ENCODE measurements at places on chromosomes 13 and 19. TPM values are rescaled to one million over a fixed set of nuclear protein-coding genes. Genes with fewer than 3 reads are reported as not detected.

DNA sequence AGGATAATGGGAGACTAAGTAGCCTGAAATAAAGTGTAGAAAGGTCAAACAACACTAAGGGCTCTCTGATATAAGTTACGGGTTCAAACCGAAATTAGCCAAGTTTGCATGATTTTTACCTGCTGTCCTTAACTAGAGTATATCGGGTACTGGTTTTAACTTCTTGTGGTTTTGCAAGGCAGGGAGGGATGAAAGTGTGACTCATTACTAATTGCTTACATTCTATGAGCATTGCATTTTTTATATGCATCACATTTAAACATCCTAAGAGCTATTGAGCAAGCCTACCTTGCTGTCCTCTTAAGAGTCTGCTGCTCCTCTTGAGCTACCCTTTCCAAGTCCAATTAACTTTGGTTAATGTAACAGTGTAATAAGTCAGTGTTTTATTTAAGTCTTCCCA is 415.4 kb downstream of the SLITRK5 start:
- H3K4me3 ChIP-seq: no peak overlapping the region
- H3K36me3 ChIP-seq: no peaks in the 10 kb centered on the region
- DNase-seq: no peak

DNA sequence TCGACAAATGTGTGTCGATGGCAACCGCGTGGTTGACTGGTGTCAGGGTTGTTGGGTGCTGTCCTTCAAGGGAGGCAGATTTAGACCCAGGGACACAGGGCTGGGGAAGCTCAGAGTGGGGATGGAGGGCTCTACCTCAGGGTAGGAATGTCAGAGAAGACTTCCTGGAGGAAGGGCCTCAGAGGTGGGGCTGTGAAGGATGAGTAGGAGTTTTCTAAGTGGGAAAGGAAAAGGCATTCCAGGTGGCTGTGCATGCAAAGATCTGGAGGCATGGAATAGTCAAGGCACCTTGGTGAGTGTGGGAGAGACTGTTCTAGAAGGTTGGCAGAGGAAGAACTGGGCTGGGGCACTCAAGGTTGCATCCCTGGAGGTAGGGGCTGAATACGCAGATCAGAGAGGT is 2.0 kb downstream of the NRTN start:
- H3K27ac ChIP-seq: peak overlapping the region; percentile 1
- peak overlapping the region; percentile 65 for H3K4me3 ChIP-seq
- H3K36me3 ChIP-seq: no peaks in the 10 kb centered on the region
- DNase-seq: no peak
- H3K4me1 ChIP-seq: peaks cover 14% of the 10 kb centered on the region

DNA sequence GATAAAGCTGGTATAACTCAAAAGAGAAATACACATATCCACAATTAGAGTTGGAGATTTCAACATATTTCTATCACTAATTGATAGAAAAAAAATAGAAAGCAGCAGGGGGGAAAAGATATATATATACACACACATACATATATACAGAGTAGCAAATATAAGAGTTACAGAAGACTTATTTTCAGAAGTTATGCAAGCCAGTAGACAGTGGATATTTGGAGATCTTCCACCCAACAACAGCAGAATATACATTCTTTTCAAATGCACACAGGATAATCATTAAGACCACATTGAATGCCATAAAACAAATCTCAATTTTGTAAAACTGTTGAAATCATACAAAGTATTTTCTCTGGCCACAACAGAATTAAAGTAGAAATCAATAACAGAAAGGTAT is 192.8 kb downstream of the LACC1 start:
- peaks cover 11% of the 10 kb centered on the region for H3K4me1 ChIP-seq
- no peaks in the 10 kb centered on the region for H3K27me3 ChIP-seq
- DNase-seq: no peak
- no peak overlapping the region for H3K27ac ChIP-seq
- peaks cover 4% of the 10 kb centered on the region for H3K36me3 ChIP-seq
- H3K4me3 ChIP-seq: no peak overlapping the region

GRCh38 chr19:39479916-39480315 is 722 bp upstream of the TIMM50 start:
- no peak for DNase-seq
- H3K4me1 ChIP-seq: peaks cover 22% of the 10 kb centered on the region
- peak overlapping the region; percentile 95 for H3K4me3 ChIP-seq
- H3K27ac ChIP-seq: peak overlapping the region; percentile 97
- no peaks in the 10 kb centered on the region for H3K27me3 ChIP-seq

DNA sequence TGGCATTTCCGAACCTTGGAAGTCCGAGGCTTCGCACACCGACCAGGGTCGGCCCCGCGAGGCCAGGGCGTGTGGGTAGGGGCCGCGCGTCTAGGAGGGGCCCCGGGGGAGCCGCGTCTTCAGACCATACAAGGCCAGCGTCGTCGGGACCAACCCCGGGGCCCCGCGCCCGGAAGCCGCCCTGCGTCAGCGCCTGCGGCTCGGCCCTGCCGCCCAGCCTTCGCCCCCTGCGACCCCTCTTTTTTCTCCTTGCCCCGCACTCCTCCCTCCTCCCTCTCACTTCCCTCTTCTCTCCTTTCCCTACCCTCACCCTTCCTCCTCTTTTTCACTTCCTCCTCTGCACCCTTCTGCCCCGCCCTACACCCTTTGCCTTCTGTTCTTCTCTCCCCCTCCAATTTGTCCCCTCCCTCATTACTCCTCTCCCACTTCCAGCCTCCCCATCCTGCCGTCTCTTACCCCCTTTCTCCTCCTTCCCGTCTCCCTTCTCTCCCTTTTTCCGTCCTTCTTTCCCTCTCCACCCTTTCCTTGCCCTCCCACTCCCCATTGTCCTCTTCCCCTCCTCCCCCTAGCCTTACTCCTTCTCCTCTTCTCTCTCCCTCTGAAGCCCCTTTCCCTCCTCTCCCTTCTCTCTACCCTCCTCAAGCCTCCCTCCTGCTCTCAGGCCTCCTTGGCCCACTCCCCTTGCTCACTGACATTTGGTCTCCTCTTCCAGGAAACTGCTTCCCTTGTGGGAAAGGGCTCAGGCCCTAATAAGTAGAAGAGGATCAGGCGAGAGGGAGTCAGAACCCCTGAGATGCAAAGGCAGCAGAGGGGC is 2.2 kb upstream of the PLEKHG2 start:
- peak overlapping the region; percentile 87 for H3K4me3 ChIP-seq
- peak overlapping the region; percentile 99 for H3K27ac ChIP-seq
- H3K27me3 ChIP-seq: peaks cover 8% of the 10 kb centered on the region
- DNase-seq: no peak
- H3K4me1 ChIP-seq: peaks cover 33% of the 10 kb centered on the region

DNA sequence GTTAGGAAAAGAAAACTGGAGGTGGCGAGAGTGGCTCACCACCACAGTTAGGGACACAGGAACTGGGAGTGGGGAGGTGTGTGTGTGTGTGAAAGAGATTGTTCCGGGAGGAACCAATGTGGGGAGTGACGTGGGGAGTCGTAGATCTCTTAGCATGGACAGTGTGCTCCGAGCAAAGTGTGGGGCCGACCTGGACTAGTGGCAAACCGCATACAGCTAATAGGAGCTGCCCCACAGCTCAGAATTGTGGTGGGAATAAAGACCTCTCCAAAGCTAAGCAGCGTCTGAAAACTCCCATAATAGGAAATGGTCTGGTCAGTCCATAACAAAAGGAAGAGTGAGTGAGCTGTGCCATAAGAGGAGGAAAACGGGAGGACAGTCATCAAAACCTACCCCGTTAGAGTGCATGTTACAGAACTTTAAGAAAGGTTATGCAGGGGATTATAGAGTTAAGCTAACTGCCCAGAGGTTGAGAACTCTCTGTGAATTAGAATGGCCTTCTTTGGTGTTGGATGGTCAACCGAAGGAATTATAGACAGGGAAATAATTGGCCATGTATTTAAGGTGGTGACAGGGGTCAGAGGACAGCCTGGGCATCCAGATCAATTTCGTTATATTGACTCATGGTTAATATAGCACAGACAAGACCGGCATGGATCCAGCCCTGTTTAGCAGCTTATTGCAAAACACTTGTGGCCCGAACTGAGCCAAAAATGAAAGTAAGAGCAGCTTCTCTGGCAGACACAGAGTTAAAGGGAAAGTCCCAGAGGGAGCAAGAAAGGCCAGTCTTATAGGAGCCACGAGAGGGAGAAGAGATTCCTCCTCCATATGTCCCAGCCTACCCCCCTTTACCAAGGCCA is 8.9 kb upstream of the SLC15A1 start:
- no peak overlapping the region for H3K4me3 ChIP-seq
- H3K36me3 ChIP-seq: no peaks in the 10 kb centered on the region
- peaks cover 3% of the 10 kb centered on the region for H3K27me3 ChIP-seq
- no peak overlapping the region for H3K27ac ChIP-seq

Gene TLE5
- 418 TPM for total RNA-seq

GRCh38 chr13:100129605-100130004 is 40.7 kb downstream of the PCCA start:
- no peak overlapping the region for H3K27ac ChIP-seq
- peaks cover 10% of the 10 kb centered on the region for H3K4me1 ChIP-seq
- H3K36me3 ChIP-seq: peaks cover 10% of the 10 kb centered on the region
- no peak overlapping the region for H3K4me3 ChIP-seq

DNA sequence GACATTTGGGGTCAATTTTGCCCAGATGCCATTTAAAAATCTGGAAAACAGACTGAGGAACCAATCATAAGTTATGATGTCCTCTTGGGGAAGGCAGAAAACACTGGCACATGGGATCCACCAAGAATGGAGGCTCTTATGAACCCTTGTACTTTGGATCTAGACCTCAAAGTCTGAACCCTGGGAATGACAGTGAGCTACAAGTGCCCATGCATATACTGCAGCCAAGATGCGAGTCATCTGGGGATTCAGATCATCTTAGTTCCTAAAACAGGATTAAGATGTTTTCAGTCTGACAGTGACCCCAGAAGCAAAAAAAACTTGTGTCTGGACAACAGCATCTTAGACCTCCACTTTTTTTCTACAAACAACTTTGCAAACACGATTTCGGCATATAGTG is 100.2 kb upstream of the SIAH3 start:
- H3K4me1 ChIP-seq: no peaks in the 10 kb centered on the region
- H3K27me3 ChIP-seq: no peaks in the 10 kb centered on the region
- DNase-seq: no peak
- no peak overlapping the region for H3K27ac ChIP-seq

GRCh38 chr19:11115042-11115441 is 25.8 kb downstream of the LDLR start:
- H3K36me3 ChIP-seq: peaks cover 12% of the 10 kb centered on the region
- H3K4me1 ChIP-seq: no peaks in the 10 kb centered on the region
- no peaks in the 10 kb centered on the region for H3K27me3 ChIP-seq
- no peak overlapping the region for H3K4me3 ChIP-seq
- no peak for DNase-seq

DNA sequence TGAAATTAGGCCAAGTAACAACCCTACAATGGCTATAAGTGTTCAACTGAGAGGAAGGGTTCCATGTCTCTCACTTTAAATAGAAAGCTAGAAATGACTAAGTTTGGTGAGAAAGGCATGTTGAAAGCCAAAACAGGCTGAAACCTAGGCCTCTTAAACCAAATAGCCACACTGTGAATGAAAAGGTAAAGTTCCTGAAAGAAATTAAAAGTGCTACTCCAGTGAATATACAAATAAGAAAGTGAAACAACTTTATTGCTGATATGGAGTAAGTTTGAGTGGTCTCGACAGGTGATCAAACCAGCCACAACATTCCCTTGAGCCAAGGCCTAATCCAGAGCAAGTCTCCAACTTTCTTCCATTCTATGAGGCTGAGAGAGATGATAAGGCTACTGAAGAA is 209.6 kb downstream of the KLF12 start:
- H3K4me1 ChIP-seq: peaks cover 7% of the 10 kb centered on the region
- no peak overlapping the region for H3K27ac ChIP-seq
- peaks cover 12% of the 10 kb centered on the region for H3K36me3 ChIP-seq

Gene LENG9
- total RNA-seq: 4.2 TPM

Gene TMEM272
- total RNA-seq: 0.63 TPM

GRCh38 chr13:23956106-23956505 is 58.8 kb upstream of the C1QTNF9B start:
- H3K27me3 ChIP-seq: peaks cover 19% of the 10 kb centered on the region
- no peak overlapping the region for H3K4me3 ChIP-seq
- no peaks in the 10 kb centered on the region for H3K36me3 ChIP-seq
- peak overlapping the region; percentile 79 for H3K27ac ChIP-seq
- H3K4me1 ChIP-seq: peaks cover 3% of the 10 kb centered on the region

GRCh38 chr13:70043685-70044084 is 63.9 kb upstream of the ATXN8OS start:
- H3K4me3 ChIP-seq: no peak overlapping the region
- no peaks in the 10 kb centered on the region for H3K36me3 ChIP-seq
- DNase-seq: no peak
- H3K27ac ChIP-seq: no peak overlapping the region

Gene CEACAM3
- total RNA-seq: not detected

DNA sequence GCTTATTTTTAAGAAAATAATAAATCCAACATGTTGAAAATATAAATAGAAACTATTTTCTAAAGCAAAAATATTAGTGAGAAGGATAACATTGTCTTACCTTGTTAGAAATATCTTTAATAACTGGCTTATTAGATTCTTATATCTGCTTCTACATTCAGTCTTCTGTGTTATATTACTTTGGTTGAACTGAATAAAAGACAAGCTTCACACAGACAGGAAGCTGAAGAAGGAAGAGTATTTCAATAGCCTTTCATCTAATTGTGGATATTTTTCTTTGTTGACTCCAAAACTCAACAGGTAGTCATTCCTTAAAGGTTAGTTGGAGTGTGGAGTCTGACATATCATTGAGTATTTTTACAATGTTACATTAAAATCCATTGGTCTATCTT is 10.9 kb downstream of the SETDB2 start:
- DNase-seq: no peak
- no peak overlapping the region for H3K4me3 ChIP-seq
- no peaks in the 10 kb centered on the region for H3K4me1 ChIP-seq
- no peaks in the 10 kb centered on the region for H3K27me3 ChIP-seq

- no peak for DNase-seq
- no peak overlapping the region for H3K27ac ChIP-seq
- no peaks in the 10 kb centered on the region for H3K4me1 ChIP-seq
Measured at GRCh38 chr13:58698531-58698930, 1067.0 kb downstream of the PCDH17 start.

Gene TBXA2R
- total RNA-seq: not detected

DNA sequence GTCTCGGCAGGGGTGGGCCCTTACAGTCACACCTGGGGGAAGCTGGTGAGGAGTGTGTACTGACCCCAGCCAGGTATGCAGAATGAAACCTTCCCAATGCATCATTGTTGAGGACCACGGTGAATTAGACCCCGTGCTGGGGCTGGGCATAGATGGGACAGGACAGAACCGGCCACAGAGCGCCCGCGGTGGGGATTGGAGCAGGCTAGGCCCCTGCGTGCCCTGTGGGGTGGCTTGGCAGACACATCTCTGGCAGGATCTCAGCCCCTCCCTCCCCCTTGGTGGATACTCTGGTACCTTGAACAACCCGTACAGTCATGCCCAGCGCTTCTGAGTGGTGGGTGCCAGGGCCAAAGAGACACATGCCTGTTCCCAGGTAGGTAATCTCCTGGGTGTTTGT is 200.6 kb downstream of the TEX29 start:
- H3K27ac ChIP-seq: no peak overlapping the region
- DNase-seq: peak; percentile 62
- no peaks in the 10 kb centered on the region for H3K4me1 ChIP-seq
- H3K27me3 ChIP-seq: peaks cover 20% of the 10 kb centered on the region

Gene AP2S1
- 135 TPM for total RNA-seq

Gene S1PR4
- not detected for total RNA-seq

- no peaks in the 10 kb centered on the region for H3K27me3 ChIP-seq
- DNase-seq: no peak
- H3K36me3 ChIP-seq: no peaks in the 10 kb centered on the region
- H3K27ac ChIP-seq: no peak overlapping the region
- no peaks in the 10 kb centered on the region for H3K4me1 ChIP-seq
Measured at GRCh38 chr13:88005188-88005587, 334.0 kb downstream of the SLITRK5 start.

Gene FLT3
- not detected for total RNA-seq

All from type B pancreatic cell (in vitro differentiated cells).